Stimulated activated CD4-positive, alpha-beta T cell treated with anti-CD3 and anti-CD28 coated beads, Interleukin-12 subunit alpha, Interleukin-12 subunit beta, amount 100 ng/mL, for 4 hours (primary cell): ENCODE measurements at places on chromosomes 3 and 15.

GRCh38 chr15:51065261-51065660, 29.4 kb downstream of the TNFAIP8L3 start:
- DNase-seq, result no peak

GRCh38 chr15:58760385-58761009, 10.6 kb upstream of the MINDY2 start:
- DNase-seq, result no peak

DNA sequence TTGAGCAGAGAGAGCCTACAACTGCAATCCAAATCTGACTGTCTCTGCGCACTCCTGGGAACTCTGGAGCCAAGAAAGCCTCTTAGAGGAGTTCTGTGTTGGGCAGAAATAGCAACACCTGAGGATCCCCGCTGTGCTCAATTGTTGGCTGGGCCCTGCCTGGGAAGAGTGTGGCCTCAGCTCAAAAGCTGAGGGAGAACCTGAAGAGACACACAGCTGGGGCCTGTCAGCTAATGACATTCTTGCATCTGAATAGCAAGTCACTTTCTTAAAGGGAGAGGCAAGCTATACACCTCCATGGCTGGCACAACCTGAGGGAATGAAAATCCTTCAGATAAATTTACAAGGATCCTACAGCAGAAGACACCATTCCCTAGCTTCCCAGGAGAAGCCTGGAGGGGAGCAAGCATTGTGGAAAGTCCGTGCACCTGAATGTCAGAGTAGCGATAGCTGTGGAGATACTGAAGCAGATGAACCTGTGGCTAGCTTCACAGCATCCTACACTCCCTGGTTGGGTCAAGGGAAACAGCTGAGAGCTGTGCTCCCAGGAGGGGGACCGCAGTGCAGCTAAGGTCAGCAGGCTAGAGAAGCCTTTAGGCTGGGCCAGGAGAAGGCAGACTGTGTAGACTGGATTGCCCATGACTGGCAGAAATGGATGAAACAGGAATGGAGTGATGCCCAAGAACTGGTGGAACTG, 159.9 kb upstream of the PFN2 start:
- no peak for DNase-seq

- DNase-seq, result no peak
These were observed 23.0 kb upstream of the RBSN start for GRCh38 chr3:15121936-15122335.

- DNase-seq, result no peak
These were observed 79.4 kb upstream of the ATP11B start for GRCh38 chr3:182713743-182714517.
